Aorta (tissue), 5 donors: ENCODE measurements at places on chromosomes 13 and 19. TPM values are rescaled to one million over a fixed set of nuclear protein-coding genes. Genes with fewer than 3 reads are reported as not detected.

GRCh38 chr19:10858204-10858828, 10.1 kb downstream of the C19orf38 start:
- H3K4me1 ChIP-seq = no peaks in the 10 kb centered on the region
- H3K36me3 ChIP-seq = no peaks in the 10 kb centered on the region
- no peak for DNase-seq
- no peak overlapping the region for H3K27ac ChIP-seq
- H3K4me3 ChIP-seq = no peak overlapping the region

DNA sequence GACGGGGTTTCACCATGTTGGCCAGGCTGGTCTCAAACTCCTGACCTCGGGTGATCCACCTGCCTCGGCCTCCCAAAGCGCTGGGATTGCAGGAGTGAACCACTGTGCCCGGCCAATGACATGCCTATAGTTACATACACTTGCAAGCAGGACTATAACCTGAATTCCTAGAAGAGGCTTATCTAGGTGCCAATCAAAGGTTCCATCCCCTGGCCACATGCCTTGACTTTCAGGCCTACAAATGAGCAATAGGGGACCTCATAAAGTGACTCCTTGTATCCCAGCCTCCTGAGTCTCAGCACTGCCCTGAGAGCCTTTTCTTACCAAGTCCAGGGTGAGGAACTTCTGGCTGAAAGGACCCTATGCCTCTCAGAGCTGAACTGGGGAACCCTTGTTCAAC, 3.9 kb upstream of the LSM4 start:
- no peak overlapping the region for H3K4me3 ChIP-seq
- DNase-seq = no peak
- no peaks in the 10 kb centered on the region for H3K4me1 ChIP-seq
- no peak overlapping the region for H3K27ac ChIP-seq
- H3K27me3 ChIP-seq = no peaks in the 10 kb centered on the region

- peak within 1 kb of the TSS; percentile 78 for H3K4me3 ChIP-seq
- H3K27ac ChIP-seq = no peak within 1 kb of the TSS
- no peaks in the 10 kb centered on the region for H3K36me3 ChIP-seq
- no peaks in the 10 kb centered on the region for H3K27me3 ChIP-seq
- no peaks in the 10 kb centered on the region for H3K4me1 ChIP-seq
Observed at GRCh38 chr19:14432791-14433553, at the start of gene PKN1. Gene PKN1 (plus strand): TSS chr19:14433306. CDS start chr19:14433522, 216 bp downstream.

The LRP3 gene
- 21.6 TPM for total RNA-seq

The APOE gene
- total RNA-seq = 105 TPM

- no peaks in the 10 kb centered on the region for H3K27me3 ChIP-seq
- no peaks in the 10 kb centered on the region for H3K4me1 ChIP-seq
- no peak for DNase-seq
- H3K27ac ChIP-seq = no peak overlapping the region
- no peaks in the 10 kb centered on the region for H3K36me3 ChIP-seq
- no peak overlapping the region for H3K4me3 ChIP-seq
Observed at GRCh38 chr13:60261432-60262351, 98.0 kb upstream of the DIAPH3 start.

- no peaks in the 10 kb centered on the region for H3K36me3 ChIP-seq
- H3K27me3 ChIP-seq = no peaks in the 10 kb centered on the region
- H3K4me3 ChIP-seq = no peak overlapping the region
- no peak overlapping the region for H3K27ac ChIP-seq
- DNase-seq = no peak
- H3K4me1 ChIP-seq = no peaks in the 10 kb centered on the region
Observed at GRCh38 chr19:57057036-57057686, 62.6 kb upstream of the USP29 start.

The MARCHF2 gene
- 70.5 TPM for total RNA-seq

- no peak overlapping the region for H3K27ac ChIP-seq
- no peak for DNase-seq
- H3K4me1 ChIP-seq = no peaks in the 10 kb centered on the region
- H3K4me3 ChIP-seq = no peak overlapping the region
Observed at GRCh38 chr13:61156753-61157152, 258.9 kb downstream of the PCDH20 start.

The ONECUT3 gene
- total RNA-seq = not detected

The ZNF681 gene
- 0.91 TPM for total RNA-seq

The TLE2 gene
- 54.8 TPM for total RNA-seq

DNA sequence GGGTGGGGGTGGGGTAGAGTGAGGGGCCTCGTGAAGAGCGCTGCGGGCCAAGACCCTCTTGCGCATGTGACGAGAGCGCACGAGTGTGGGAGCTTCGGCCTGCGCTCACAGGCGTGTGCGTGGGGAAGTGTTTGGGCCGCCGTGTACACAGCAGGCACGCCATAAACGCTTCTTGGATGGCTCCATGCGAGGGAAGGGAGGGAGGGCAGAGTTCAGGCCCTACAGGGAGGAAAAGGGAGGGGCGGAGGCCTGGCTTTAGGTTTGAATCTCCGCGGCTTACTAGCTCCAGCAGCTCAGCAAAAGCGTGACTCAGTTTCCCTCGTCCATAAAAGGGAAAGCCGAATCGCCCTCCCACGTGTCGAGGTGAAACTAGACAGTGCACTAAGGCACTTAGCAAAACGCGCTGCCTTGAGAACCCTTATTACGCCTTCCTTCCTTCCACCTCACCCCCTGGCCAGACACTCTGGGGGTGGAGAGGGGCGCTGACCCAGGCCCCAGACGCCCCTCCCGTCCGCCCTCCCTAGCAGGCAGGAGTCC, 12.5 kb downstream of the GADD45B start:
- no peak for DNase-seq
- H3K4me3 ChIP-seq = peak overlapping the region; percentile 46
- peak overlapping the region; percentile 7 for H3K27ac ChIP-seq
- H3K27me3 ChIP-seq = no peaks in the 10 kb centered on the region
- no peaks in the 10 kb centered on the region for H3K36me3 ChIP-seq

DNA sequence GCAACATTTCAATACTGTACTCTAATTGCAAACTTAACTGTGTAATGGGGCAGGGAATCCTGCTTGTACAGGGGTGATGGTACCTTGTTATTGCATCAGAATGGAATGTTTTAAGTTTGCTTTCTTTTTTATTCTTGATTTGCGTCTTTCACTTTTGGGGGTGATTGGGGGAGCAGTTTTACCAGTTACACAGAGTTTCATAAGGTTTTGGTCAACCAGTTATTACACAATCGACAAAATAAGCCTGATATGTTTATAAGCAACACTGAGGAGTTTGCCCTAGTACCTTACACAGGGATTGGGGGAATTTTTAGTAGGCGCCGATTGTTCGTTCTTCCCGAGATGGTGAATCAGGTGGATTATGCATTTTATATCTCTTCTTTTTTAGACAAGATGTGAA, 2.7 kb downstream of the KLF5 start:
- no peaks in the 10 kb centered on the region for H3K27me3 ChIP-seq
- H3K36me3 ChIP-seq = no peaks in the 10 kb centered on the region
- H3K4me1 ChIP-seq = no peaks in the 10 kb centered on the region
- no peak overlapping the region for H3K27ac ChIP-seq

GRCh38 chr19:48686088-48686487, 9.7 kb upstream of the FUT2 start:
- H3K27me3 ChIP-seq = no peaks in the 10 kb centered on the region
- H3K36me3 ChIP-seq = no peaks in the 10 kb centered on the region
- DNase-seq = no peak
- no peaks in the 10 kb centered on the region for H3K4me1 ChIP-seq

The PNMA8A gene
- total RNA-seq = 12.4 TPM

GRCh38 chr19:37980419-37981170, 73.6 kb downstream of the SIPA1L3 start:
- no peak overlapping the region for H3K27ac ChIP-seq
- H3K4me3 ChIP-seq = no peak overlapping the region
- peak; percentile 46 for DNase-seq
- H3K4me1 ChIP-seq = no peaks in the 10 kb centered on the region
- H3K27me3 ChIP-seq = no peaks in the 10 kb centered on the region

DNA sequence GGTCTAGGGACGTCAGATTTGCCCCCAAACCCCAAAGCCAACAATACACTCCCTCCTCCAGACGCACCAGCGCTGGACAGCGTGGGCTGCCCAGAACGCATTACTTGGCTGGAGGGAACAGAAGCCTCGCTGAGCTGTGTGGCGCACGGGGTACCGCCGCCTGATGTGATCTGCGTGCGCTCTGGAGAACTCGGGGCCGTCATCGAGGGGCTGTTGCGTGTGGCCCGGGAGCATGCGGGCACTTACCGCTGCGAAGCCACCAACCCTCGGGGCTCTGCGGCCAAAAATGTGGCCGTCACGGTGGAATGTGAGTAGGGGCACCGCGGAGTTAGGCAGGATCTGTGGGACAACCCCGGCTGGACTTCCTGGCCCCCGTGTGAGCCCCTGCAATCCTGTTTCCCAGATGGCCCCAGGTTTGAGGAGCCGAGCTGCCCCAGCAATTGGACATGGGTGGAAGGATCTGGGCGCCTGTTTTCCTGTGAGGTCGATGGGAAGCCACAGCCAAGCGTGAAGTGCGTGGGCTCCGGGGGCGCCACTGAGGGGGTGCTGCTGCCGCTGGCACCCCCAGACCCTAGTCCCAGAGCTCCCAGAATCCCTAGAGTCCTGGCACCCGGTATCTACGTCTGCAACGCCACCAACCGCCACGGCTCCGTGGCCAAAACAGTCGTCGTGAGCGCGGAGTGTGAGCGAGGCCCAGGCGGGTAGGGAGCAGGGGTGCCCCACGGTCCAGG, 4.0 kb downstream of the ICAM5 start:
- no peaks in the 10 kb centered on the region for H3K27me3 ChIP-seq
- no peak overlapping the region for H3K27ac ChIP-seq
- H3K36me3 ChIP-seq = no peaks in the 10 kb centered on the region
- no peaks in the 10 kb centered on the region for H3K4me1 ChIP-seq

The C19orf67 gene
- not detected for total RNA-seq

- no peaks in the 10 kb centered on the region for H3K36me3 ChIP-seq
- H3K27ac ChIP-seq = no peak overlapping the region
- no peaks in the 10 kb centered on the region for H3K27me3 ChIP-seq
- DNase-seq = no peak
- no peak overlapping the region for H3K4me3 ChIP-seq
Observed at GRCh38 chr13:109720758-109721184, 65.6 kb downstream of the IRS2 start.

The TMEM272 gene
- 0.57 TPM for total RNA-seq

The HS6ST3 gene
- total RNA-seq = 4.9 TPM

DNA sequence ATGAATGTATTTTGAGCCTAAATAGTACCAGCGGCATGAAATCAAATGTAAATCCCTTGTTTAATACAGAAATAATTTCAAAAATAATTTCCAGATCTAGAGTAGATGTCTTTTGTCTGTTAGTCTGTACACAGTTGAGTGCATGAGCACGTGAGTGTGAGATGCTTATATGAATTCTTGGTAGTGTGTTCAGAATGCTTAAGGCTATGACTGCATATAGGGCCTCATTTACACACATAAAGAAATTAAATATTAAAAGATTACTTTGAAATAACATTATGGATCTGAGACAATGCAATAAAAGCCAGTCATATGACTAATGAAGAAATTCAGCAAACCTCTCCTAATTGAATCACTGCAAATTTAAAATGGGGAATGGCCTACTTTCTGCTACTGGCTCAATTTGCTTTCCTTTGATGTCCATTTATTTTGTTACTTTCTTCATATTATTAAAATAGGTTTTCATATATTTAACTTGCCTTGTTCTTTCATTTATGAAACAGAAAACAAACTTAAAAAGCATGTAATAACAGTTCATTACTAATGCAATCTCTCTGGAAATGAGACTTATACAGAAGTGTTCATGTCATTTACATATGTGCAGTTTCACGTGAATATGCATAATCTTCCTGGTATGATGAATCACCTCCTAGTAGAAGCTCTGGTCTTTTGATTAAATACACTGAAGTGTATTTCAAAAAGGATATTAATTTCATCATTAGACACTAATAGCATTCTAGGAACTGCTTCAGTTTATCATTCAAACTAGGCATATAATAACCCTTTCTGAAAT, 4.5 kb downstream of the AMER2 start:
- H3K27me3 ChIP-seq = no peaks in the 10 kb centered on the region
- no peaks in the 10 kb centered on the region for H3K36me3 ChIP-seq
- no peaks in the 10 kb centered on the region for H3K4me1 ChIP-seq
- no peak for DNase-seq
- H3K4me3 ChIP-seq = no peak overlapping the region
- no peak overlapping the region for H3K27ac ChIP-seq

- no peak overlapping the region for H3K4me3 ChIP-seq
- H3K27me3 ChIP-seq = no peaks in the 10 kb centered on the region
- no peak for DNase-seq
- no peaks in the 10 kb centered on the region for H3K4me1 ChIP-seq
Observed at GRCh38 chr13:111514610-111515306, 194.3 kb downstream of the TEX29 start.

The PRTN3 gene
- total RNA-seq = not detected

- H3K4me3 ChIP-seq = no peak overlapping the region
- H3K27me3 ChIP-seq = no peaks in the 10 kb centered on the region
- H3K36me3 ChIP-seq = no peaks in the 10 kb centered on the region
- no peak for DNase-seq
- no peaks in the 10 kb centered on the region for H3K4me1 ChIP-seq
- no peak overlapping the region for H3K27ac ChIP-seq
Observed at GRCh38 chr13:109971456-109972090, 185.2 kb upstream of the IRS2 start.

DNA sequence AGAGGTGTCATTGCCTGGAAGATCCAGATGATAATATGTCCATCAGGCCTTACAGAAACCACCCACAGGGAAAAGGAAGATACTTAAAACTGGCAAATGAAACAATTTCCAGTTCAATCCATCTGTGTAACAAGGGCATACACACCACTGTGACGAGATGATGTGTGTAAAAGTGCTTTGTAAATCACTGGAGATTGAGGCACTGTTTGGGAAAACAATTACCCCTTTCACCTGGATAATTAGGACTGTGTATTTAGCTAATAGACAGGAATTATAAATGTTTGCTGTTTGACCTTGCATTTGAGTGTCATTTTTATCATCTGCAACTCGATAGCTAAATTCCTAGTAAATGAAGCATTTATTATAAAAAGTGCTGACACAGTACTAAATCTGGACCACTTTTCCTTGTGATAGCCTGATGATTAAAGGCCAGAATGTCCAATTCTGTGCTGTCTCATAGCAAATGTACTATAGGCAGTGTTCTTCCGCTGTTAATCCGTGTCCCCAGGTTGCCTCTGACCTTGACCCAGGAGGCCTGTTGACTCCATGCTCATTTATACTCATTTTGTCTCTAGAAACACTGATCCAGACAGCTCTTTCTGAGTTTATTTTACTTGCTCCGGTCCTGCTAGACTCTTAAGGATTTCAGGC, 105.8 kb downstream of the LACC1 start:
- peaks cover 2% of the 10 kb centered on the region for H3K4me1 ChIP-seq
- no peak for DNase-seq
- H3K27me3 ChIP-seq = no peaks in the 10 kb centered on the region
- H3K36me3 ChIP-seq = no peaks in the 10 kb centered on the region
- H3K27ac ChIP-seq = no peak overlapping the region

GRCh38 chr19:34120846-34121639, 51.3 kb upstream of the LSM14A start:
- H3K27ac ChIP-seq = no peak overlapping the region
- H3K36me3 ChIP-seq = no peaks in the 10 kb centered on the region
- H3K27me3 ChIP-seq = no peaks in the 10 kb centered on the region
- no peak overlapping the region for H3K4me3 ChIP-seq

- peaks cover 6% of the 10 kb centered on the region for H3K36me3 ChIP-seq
- no peak overlapping the region for H3K4me3 ChIP-seq
- H3K4me1 ChIP-seq = no peaks in the 10 kb centered on the region
- H3K27ac ChIP-seq = no peak overlapping the region
- H3K27me3 ChIP-seq = no peaks in the 10 kb centered on the region
- no peak for DNase-seq
Observed at GRCh38 chr19:23377276-23377675, 18.0 kb downstream of the ZNF91 start.

GRCh38 chr13:114072421-114072820, 60.0 kb downstream of the RASA3 start:
- no peak for DNase-seq
- H3K4me1 ChIP-seq = no peaks in the 10 kb centered on the region
- no peak overlapping the region for H3K27ac ChIP-seq
- no peaks in the 10 kb centered on the region for H3K36me3 ChIP-seq
- H3K27me3 ChIP-seq = no peaks in the 10 kb centered on the region
